AG04450 (cell line): ENCODE measurements at places on chromosomes 1 and 21.
A peak's percentile ranks its signal among the peaks of the same experiment; 100 is the strongest.

- no peak for DNase-seq
Observed at GRCh38 chr1:20493309-20493708, 7.3 kb upstream of the CAMK2N1 start.

GRCh38 chr1:211420389-211420788 is 71.6 kb downstream of the RD3 start:
- no peak for DNase-seq

DNA sequence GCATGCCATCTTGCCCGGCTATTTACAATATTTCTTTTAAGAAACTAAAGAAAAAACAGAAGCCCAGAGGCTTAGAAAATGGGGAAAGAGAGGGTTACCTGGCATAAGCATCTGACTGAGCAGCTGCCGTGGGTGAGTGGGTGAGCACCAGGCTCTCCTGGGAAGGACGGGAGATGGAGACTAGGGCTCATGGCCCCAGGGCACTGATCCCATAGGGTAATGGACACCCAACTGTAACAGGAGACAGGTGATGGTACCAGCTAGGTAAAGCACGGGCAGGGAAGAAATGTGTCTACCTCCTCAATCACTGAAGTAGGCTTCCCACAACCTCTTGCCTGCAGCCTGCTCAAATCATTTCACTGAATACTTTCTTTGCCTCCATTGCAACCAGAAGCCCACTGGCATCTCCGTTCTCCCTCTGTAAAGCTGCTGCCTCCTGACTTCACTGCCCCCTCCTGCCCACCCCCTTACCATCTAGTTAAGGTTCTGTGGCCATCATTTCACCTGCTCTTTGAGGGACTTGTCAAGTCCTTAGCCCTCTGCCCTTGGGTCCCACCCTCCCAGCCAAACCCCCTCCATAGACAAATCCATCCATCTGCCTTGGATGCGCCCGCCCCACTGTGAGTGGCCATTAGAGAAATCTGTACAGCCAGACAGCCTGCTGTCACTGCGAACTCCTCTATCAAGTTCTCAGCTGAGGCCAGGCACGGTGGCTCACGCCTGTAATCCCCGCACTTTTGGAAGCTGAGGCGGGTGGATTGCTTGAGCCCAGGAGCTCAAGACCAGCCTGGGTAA is 6.2 kb downstream of the TMEM125 start:
- DNase-seq = no peak

DNA sequence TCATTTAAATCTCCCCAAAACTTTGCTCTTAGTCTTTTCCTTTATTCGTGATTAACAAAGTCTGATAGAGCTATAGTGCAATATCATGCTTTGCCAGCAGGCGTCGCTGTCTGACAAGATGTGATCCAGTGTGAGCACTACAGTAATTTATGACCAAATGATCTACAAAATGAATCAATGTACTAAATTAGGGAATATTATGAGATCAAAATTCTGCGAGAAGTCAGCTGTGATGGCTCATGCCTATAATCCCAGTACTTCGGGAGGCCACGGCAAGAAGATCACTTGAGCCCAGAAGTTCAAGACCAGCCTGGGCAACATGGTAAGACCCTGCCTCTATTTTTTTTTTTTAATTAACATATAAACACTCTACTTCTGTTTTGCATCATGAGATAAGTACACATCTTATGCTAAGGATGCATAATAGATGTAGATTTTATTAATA is 3.6 kb upstream of the SPSB1 start:
- no peak for DNase-seq

- DNase-seq = no peak
Observed at GRCh38 chr1:94925004-94925403, 1.9 kb downstream of the CNN3 start.

- DNase-seq = no peak
Observed at GRCh38 chr1:219159946-219160645, 13.6 kb upstream of the LYPLAL1 start.

GRCh38 chr1:225517697-225518096 is 89.9 kb upstream of the LBR start:
- DNase-seq = no peak

DNA sequence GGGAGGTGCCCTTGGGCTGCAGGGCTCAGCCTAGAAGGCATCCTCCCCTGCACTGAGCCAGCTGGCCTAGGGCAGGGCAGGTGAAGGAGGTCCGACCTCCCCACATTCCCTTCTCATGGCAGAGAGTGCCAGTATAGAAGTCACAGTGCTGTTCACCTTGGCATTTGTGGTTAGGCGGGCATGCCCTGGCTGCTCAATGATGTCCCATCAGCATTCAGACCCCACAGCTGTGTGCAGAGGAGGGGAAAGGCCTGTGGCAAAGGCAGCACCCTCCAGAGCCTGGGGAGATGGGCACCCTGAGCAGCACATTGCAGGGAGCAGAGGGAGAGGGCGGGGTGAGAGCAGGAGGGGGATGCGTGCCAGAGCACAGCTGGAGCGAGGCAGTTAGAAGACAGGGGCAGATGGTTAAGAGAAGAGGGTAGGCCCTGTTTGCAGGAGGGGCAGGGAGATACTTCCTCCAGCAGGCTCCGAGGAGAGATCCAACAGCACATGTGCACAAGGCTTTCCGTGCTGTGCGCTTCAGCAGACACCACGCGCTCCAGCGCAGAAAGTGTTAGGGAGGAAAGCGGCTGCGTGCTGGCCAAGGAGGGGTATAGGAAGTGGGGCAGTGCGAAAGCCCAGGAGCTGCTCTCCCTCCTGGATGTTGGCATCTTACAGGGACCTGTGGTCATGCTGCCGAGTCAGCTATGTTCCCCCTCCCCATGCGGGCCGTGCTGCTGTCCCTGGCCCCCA is 43.7 kb upstream of the COL6A1 start:
- DNase-seq = no peak

DNA sequence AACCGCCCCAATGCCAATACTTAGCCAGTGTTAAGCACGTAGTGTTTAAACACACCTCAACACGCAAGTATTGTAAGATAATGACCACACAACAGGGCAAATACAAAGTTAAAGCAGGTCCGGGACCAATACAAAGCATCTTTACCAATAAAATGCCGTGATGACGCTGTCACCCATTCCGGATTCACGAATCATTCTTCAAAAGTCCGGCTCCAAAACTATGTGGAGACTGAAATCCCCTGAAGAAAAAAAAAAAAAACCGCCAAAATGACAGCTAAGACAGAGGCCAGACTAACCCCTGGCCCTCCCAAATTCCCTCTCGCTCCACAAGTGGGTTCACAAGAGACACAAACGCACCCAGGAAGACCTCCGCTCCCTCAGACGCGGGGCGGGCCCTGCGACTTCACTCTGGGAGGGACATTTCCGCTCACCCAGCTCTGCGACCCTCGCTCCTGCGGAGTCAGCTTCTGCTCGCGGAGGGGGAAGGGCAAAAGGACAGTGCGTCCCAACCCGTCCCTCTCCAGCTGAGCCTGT is 625 bp upstream of the DARS2 start:
- DNase-seq = peak; percentile 7

- no peak for DNase-seq
Observed at GRCh38 chr1:43802356-43802980, 95.1 kb downstream of the ST3GAL3 start.

DNA sequence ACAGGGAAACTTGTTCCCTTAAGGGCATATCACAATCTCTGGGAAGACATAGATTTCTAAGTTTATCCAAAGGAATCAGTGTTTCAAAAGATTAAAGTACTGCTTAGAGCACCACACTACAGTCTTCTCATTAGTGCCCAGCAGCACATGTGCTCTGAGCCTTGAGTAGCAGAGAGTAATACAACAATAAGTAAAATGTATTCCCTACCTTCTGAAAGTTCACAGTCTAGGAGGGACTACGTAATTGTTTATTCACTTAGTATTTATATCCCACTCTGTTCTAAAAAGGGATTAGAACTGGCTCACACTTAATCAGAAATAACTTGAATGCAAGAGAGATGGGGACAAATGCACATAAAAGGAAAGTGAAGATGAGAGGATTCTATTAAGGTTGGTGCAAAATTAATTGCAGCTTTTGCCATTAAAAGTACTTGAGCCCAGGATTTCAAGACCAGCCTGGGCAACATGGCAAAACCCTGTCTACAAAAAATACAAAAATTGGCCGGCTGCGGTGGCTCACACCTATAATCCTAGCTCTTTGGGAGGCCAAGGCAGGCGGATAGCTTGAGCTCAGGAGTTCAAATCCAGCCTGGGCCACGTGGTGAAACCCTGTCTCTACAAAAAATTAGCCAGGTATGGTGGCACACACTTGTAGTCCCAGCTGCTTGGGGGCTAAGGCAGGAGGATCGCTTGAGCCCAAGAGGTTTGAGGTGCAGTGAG is 9.0 kb downstream of the SYNC start:
- DNase-seq = no peak

GRCh38 chr1:180230791-180231505 is 884 bp downstream of the LHX4 start:
- DNase-seq = no peak

DNA sequence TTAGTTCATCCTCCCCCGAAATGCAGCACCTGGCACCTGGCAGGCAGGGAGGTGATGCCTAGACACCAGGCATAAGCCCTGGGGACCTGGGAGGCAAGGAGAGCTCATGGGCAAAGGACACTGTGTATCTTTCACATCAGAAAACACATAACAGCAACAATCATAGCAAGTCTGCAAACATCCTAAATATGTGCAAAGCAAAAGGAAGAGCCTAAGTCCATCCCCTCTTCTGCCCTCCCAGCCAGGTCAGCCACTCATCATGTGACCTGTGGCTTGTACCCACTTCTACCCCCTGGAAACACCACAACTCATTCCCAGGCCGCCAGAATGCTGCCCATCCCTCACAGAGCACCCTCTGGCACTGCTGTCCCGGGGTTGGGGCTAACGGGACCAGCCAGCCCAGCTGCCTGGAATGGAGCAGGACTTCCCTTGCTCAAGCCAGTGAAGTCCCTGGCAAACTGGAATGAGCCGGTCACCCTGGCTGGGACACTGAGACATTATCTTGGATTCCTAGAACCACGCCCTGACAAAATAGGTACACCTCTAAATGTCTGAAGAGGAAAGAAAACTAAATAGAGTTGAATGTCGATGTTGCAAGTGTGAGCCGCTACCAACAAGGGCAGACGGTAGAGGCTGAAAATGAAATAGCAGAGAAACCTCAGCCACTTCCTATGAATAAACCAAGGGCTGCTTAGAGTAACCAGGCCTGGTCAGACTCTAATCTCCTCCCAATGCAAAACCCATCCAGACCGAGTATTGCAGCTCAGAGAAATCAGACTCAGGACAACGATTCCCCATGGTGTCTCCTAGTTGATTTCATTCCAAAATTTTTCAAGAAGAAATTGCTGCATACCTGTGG is 29.4 kb downstream of the TMPRSS2 start:
- no peak for DNase-seq

DNA sequence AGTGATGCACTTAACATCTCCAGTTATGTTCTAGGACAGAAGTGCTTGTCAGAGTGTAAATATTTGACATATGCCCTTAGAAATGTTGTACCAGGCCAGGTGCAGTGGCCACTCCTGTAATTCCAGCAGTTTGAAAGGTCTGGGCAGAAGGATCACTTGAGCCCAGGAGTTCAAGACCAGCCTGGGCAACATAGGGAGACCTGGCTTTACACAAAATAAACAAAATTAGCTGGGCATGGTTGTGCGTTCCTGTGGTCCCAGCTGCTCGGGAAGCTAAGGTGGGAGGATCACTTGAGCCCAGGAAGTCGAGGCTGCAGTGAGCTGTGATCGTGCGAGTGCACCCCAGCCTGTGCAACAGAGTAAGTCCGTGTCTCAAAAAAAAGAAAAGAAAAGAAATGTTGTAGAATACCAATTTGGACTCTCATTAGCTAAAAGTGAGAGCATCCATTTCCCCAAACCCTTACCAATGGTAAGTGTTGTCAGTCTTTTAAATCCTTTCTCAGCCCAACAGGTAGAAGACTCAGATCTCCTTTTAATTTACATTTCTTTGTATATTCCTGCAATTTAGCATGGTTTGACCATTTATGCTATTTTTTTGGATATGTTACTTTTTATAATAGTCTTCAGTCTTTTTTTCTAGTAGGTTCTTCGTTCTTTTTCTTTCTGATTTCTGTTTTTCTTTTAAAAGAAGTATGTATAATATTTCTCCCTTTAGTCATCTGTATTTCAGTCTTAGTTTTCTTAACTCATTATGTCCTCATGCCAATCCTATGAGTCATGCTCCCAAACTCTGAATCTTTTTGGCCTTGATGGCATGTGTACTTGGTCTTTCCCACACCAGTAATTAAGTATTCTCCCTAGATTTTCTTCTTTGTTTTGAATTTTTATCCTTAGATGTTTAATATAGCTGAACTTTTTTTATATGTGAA is 74.4 kb downstream of the CAMTA1 start:
- DNase-seq = peak; percentile 96

- no peak for DNase-seq
Observed at GRCh38 chr1:207902566-207902965, 8.4 kb downstream of the CD34 start.

DNA sequence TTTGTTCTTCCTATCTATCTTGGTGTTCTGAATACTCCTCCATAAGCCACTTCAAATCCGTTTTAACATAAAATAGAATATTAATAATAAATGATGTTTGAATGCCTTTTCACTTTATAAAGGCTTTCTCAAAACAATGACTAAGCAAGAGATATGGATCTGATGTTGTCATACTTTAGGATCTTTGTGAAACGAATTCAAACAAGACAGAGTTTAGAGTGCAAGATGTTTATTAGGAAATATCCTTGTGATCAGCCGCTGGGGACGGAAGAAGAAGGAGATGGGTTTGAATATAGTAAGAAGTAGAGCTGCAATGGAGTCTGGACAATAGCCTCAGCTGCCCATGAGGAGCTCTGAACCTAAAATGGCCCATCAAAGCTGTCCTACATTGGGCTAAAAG is 351.8 kb downstream of the NEGR1 start:
- DNase-seq = no peak

DNA sequence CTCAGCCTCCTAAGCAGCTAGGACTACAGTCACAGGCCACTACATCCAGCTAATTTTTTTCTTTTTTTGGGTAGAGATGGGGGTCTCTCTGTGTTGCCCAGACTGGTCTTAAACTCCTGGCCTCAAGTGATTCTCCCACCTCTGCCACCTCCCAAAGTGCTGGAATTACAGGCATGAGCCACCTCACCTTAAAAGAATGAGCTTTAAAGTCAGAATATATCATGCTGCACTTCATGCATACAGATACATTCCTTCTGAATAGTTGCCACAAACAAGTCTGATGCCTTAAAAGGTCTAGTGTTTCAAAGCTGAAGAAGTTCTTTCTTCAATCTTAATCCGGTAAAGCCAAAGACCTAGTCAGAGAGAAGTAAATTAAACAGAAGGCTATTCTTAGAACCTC is 23.8 kb upstream of the CPLANE2 start:
- peak; percentile 55 for DNase-seq

DNA sequence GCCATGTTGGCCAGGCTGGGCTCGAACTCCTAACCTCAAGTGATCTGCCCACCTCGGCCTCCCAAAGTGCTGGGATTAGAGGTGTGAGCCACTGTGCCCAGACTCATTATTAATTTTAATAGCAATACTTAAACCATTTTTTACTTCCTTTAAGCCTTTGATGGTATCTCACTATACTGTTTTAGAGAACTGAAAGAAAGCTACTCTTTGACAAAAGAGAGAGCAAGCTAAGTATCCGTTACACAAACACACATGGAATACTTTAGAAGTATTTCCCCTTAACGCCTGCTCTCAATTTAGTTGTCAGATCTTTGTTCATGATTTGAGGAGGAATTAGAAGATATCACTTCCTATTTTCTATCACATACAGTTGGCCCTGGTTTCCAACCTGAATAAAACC is 189.4 kb downstream of the COP1 start:
- DNase-seq = no peak

GRCh38 chr1:245590726-245591125 is 435.9 kb downstream of the KIF26B start:
- no peak for DNase-seq
